Activated CD8-positive, alpha-beta memory T cell treated with anti-CD3 and anti-CD28 coated beads, Interleukin-2, amount 10 ng/mL, durations not matched to agents 7 days and 5 days (primary cell): ENCODE measurements at places on chromosomes 16 and 17. TPM values are rescaled to one million over a fixed set of nuclear protein-coding genes. Genes with fewer than 3 reads are reported as not detected.

DNA sequence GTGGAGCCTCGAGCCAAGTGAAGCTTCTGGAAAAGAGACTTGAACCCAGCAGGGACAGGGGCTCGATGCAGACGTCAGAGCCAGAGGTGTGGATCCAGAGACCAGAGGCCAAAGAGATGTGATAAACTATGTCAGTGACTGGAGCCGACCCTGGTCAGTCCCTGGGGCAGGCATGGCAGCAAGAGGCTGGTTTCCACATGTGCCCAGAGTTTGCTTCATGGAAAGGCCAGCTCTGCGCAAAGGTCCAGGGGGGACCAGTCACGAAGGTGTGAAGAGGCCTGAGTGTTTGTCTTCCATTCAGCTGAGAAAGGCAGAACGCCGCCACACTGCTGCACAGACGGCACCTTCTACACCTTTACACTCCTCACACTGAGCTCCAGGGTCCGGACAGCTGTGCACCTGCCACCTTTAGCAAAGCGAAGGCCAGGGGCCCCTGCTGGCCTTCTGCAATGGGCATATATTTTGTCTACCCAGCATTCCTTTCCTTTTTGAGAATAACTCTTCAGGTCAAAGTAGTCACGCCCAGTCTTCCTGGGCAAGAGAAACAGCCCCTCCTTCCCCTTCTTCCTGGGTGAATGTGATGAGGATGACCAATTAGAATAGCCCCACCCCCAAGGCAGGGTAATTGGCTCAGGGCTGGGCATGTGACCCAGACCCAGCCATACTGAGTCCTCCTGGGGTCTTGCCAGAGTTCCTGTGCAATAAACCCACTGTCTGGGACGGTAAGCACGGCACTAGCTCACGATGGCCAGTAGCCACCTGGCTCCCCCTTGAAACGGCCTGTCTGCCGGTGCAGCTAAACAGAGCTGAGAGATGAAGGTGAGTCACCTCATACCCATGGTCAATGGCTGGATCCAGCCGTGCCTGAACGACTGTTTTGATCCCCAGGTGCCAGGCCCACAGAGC is 2.3 kb upstream of the RPH3AL start:
- no peak for DNase-seq

DNA sequence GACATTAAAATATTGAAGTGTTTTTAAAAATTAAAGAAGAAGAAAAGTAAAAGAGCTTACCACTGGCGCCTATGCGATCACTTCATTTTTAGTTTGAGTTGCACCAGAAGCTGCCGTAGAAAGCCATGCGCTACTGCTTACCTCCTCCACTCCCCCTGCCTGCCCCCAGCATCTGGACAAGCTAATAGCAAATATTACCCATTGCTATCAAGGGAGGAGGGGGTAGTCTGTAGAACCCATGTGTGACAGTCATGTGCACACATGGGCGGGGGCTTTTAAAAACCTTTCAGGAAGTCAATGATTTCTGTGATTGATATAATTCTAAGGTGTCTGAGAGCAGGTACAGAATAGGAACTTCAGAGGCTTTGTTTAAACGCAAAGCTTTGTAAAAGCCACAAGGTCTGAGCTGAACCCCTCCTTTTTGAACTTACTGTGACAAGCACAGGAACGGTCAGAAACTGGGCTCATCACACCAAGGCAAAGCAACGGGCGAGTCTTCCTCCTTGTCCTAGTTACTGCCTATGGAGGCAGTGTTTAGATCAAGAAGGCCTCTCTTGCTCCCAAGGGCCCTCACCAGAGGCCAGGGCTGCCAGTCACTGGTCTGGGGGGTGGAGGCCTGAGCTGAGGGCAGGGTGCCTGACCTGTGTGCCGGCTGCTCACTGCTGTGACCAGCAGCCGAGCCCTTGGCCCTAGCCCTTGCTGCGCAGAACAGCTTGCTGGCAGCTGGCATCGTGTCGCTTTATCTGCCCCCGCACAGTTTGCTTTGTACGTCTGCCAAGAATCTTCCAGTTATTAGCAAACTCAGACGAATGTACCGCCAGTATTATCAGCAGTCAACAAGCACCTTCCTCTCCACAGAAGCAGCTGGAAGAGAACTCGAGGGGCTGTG is 15.0 kb downstream of the GINS2 start:
- DNase-seq = no peak

DNA sequence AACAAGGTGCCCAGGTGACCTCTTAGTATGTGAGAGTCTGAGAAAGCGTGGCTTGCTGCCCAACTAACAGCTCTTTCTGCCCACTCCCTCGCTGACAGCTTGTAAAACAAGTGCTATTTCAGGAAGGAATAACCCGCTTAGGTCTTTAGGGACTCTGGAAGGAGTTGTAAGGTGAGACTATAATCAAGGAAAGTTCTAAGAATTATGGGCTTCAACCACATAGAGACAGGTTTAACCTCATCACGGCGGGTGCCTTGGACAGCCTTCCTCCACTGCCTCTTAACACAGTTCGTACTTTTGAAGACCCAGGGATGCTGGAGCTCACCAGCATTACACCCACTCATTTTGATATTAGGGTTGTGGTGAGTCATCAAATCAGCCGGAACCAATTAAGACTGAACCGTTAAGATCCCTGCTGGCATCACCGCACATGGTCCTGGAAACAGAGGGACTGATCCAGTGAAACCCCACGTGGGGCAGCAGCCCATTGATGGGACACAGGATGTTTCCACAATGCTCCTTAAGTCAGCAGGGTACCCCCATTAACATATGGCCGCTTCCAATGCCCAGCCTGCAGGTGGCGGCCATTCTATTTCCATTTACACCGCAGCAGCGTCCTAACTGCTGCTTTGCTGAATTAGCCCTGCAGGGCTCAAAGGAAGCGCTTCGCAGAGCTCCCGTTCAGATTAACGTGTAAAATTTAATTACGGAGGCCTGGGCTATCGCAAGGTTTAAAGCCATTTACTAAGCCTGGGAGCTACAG is 176.6 kb upstream of the SDK2 start:
- no peak for DNase-seq

- DNase-seq = no peak
These were observed 35.9 kb upstream of the CHMP6 start for GRCh38 chr17:80955671-80956280.

DNA sequence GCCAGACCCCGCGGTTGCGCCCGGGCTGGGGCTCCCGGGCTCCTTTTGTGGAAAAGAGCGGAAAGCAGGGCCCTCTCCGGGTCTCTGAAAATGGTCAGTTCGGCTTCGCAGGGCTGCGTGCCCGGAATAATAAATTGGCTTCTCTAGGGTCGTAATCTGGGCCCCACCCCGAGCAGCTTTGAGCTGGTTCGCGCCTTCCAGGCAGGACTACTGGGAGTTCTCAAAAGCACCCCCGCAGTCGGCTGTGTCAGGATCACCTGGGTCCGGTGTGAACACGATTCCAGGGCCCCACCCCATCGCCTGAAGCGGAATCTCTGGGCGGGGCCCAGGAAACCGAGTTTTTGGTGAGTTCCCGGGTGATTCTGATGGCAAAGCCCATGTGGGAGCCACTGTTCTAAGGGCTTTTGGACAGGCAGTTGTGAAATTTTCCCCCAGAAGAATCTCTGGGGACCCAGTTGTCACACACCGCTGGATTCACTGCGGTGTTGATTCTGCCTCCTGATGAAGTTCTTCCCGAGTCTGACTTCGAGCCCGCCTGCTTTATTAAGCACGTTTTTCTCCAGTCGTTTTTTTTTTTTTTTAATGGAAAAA is 77.0 kb downstream of the MRC2 start:
- DNase-seq = no peak

GRCh38 chr17:7056386-7056785 is 12.5 kb upstream of the SLC16A11 start:
- no peak for DNase-seq

DNA sequence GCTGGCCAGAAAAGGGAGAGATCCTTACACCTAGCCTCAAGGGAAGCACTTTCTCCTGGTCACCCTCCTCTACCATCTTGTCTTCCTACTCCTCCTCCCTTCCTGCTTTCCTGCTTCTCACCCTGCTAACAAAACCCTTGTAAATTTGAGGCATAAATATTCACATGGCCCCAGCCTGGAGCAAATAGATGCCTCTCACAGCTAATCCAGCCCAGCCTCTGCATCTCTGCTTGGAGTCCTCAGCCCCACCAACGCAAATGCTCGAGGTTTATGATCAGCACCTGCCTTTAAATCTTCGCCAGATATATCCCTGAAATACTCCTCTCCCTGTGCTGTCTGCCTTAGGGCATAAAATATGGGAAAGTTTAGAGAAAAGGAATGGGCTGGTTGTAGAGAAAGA is 205.2 kb upstream of the CDH5 start:
- no peak for DNase-seq

DNA sequence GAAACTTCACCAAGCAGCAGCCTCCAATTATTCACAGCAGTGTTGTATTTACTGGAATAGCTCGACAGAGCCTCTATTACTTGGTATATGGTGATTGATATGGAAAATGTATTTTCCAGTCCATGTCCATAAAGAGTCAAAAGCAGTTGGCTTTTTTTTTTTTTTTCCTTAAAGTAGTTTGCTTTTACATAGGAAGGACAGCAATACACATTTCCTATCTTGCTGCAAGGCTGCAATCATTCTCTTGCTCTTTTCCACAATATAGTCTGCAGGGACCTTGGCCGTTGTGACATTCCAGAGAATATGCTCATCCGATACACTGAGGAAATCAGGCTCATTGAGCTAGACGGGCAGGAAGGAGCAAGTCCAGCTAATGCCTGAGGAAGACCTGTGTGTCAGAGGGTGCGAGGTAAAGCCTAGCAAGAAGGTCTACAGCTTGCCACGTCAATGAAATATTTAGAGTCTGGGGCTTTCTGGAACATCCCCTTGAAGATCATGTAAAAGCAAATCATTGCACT is 131.1 kb downstream of the ENGASE start:
- no peak for DNase-seq

GRCh38 chr16:86471896-86472295 is 38.4 kb upstream of the FOXF1 start:
- no peak for DNase-seq

DNA sequence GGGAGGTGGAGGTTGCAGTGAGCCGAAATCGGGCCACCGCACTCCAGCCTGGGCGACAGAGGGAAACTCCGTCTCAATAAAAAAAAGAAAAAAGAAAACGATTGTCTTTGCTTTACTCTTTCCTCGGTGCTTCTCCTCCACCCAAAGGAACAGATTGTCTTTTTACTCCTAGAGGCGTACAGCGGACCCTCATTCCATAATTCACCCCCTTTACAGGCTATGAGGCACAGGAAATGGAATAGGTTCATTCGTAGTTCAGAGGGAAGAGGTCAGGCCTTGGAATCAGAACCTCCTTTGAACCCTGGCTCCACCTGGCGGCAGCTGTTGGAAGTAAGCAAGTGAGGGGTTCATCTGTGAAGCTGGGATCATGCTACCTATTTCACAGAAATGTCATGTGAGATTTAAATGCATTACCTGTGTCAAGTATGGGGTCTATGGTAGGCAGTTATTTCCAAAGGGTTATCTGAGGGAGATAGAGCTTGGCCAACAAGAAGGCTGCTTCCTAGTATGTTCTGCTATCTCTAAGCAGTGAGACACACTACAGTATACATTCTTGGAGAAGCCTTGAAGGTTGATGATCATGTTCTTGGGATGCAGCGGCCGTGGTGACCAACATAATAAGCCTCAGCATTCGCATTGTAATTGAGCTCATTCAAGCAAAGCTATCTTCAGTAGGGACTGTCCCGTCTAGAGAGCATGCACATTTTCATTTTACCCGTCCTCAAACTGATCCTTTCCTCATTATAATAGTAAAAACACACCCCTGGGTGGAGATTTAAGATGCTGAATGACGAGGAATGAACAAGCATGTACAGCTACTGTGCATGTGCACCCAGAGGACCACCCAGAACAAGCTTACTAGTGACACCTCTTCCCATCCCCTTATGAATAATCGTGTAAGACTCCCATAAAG is 18.7 kb upstream of the ZNF689 start:
- DNase-seq = peak; percentile 93

GRCh38 chr16:74788108-74788507 is 13.5 kb upstream of the FA2H start:
- no peak for DNase-seq

DNA sequence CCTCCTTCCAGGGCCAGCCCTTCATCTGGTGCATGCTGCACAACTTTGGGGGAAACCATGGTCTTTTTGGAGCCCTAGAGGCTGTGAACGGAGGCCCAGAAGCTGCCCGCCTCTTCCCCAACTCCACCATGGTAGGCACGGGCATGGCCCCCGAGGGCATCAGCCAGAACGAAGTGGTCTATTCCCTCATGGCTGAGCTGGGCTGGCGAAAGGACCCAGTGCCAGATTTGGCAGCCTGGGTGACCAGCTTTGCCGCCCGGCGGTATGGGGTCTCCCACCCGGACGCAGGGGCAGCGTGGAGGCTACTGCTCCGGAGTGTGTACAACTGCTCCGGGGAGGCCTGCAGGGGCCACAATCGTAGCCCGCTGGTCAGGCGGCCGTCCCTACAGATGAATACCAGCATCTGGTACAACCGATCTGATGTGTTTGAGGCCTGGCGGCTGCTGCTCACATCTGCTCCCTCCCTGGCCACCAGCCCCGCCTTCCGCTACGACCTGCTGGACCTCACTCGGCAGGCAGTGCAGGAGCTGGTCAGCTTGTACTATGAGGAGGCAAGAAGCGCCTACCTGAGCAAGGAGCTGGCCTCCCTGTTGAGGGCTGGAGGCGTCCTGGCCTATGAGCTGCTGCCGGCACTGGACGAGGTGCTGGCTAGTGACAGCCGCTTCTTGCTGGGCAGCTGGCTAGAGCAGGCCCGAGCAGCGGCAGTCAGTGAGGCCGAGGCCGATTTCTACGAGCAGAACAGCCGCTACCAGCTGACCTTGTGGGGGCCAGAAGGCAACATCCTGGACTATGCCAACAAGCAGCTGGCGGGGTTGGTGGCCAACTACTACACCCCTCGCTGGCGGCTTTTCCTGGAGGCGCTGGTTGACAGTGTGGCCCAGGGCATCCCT is 7.4 kb downstream of the NAGLU start:
- no peak for DNase-seq

Gene CCL1
- total RNA-seq = 0.73 TPM

Gene CTRL
- 5.0 TPM for total RNA-seq

Gene ZNF830
- total RNA-seq = 32.7 TPM

Gene CA4
- not detected for total RNA-seq

Gene ZNF668
- 18.0 TPM for total RNA-seq

Gene TP53TG3F
- not detected for total RNA-seq

Gene TMC7
- total RNA-seq = not detected

Gene CHRNE
- 0.41 TPM for total RNA-seq

Gene CTRB2
- not detected for total RNA-seq

Gene NLGN2
- 3.5 TPM for total RNA-seq
